Activated CD8-positive, alpha-beta memory T cell treated with anti-CD3 and anti-CD28 coated beads for 48 hours (primary cell): ENCODE measurements at places on chromosomes 5 and 9.

- no peak for DNase-seq
Measured at GRCh38 chr9:92931606-92932005, 15.7 kb upstream of the FGD3 start.

DNA sequence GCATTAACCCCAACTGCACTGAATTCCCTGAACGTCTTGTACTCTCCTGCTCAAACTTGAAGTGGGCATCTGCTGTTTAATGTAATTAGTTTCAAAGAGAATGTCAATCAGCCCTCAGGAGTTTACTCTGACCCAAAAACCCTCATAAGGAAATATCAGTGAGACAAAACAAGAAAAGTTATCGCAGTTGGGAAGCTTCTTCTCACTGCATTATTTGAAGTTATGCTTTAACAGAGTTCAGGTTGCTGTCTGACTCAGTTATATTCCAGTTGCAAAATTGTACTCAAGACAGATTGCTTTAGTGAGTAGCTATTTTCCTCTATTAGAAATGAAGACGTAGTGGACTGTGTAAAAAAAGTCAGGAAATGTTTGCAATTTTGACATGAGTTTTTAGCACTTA, 52.1 kb downstream of the PPIC start:
- no peak for DNase-seq

GRCh38 chr9:134373269-134373668, 47.0 kb downstream of the RXRA start:
- DNase-seq = no peak

DNA sequence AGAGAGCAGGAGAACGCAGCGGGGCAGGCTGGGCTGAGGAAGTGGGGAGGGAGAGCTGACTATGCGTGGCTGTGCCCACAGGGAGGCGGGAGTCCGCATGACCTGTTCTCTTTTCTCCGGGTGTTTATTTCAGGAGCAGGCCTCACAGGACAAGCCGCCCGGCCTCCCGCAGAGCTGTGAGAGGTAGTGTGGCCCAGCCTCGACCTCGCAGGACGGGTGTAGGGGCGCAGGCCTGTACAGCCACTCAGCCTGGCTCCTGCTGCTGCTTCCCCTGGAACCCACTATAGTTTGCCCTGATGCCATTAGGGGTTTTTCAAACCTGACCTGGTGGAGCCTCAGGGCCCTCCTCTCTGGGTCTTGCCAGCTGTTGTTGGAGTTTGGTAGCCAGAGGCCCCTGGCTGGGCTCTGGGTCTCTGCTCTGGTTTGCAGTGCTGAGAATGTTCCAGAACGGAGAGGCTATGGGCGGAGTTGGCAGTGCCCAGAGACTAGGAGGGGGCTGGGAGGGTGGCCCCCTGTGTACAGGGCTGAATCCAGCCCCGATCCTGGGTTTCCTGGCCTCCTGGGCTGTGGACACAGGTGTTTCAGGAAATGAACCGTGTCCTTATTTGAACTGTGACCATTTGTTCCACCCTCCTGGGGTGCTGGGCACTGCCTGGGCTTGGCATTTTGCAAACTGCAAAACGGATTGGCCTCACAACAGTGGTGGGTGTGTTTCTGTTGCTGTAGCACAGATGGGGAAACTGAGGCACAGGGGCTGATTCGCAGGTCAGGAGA, 78.8 kb downstream of the WNK2 start:
- DNase-seq = no peak

DNA sequence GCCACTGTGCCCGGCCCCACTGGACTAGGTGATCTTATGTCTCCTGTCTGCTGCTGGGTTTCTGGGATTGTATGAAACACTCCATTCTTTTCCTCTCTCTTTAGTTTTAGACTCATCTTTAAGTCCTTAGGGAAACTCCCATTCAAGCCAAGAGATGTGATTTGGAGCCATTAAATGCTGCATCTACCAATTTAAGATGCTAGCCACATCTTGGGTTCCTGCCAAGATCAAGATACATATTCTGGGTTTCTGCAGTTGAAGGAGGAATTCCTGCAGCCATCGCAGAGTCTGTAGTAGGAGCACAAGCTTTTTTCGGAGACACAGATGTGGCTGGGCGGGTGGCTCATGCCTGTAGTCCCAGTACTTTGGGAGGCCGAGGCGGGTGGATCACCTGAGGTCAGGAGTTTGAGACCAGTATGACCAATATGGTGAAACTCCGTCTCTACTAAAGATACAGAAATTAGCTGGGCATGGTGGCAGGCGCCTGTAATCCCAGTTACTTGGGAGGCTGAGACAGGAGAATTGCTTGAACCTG, 23.2 kb downstream of the STXBP1 start:
- no peak for DNase-seq

DNA sequence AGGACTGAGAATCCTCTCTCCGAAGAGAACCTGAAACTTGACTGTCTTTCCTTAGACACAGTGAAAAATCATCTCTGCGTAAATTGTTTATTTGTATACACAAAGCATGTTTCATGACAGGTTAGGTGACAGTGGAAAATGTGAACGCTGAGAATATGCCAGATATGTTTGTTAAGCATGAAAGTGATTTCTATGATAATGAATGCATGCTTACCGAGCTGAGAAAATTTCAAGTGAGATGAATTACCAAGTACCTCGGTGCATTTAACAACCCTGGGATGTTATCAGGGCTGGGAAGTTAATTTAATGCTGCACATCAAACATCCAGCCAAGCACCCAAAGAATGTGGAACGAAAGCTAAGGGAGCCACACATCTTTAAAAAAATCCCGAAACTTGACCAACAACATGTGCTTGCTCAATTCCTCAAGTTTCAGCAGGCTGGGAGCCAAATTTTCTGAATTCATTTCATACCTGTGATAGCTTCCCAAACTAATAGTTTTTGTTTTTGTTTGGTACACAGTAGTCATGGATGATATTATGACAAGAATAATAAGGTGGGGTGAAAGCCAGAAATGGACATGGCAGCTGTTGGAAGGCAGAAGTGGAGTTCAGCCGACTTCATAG, 336.9 kb downstream of the ARHGEF28 start:
- DNase-seq = no peak

GRCh38 chr5:119341452-119342349, 14.1 kb upstream of the TNFAIP8 start:
- DNase-seq = no peak

DNA sequence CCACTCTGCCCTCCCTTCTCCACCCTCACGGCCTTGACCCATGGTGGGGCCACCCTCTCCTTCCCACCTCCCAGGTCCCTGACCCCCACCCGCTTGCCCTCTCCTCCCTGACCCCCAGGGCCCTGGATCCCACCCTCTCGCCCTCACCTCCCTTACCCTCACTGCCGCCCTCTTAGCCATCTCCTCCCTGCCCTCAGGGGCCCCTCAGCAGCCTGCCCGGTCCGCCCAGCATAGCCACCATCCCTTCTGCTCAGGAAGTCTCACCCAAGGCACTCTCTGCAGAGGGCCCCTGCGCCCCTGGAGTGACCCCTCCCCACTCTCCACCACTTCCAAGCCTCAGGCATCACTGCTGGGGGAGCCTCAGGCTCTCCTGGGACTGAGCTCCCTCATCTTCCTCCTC, 66.3 kb downstream of the MRPL36 start:
- DNase-seq = no peak
